Fibroblast of skin of right quadriceps (primary cell): ENCODE measurements at places on chromosomes 2 and 18.

DNA sequence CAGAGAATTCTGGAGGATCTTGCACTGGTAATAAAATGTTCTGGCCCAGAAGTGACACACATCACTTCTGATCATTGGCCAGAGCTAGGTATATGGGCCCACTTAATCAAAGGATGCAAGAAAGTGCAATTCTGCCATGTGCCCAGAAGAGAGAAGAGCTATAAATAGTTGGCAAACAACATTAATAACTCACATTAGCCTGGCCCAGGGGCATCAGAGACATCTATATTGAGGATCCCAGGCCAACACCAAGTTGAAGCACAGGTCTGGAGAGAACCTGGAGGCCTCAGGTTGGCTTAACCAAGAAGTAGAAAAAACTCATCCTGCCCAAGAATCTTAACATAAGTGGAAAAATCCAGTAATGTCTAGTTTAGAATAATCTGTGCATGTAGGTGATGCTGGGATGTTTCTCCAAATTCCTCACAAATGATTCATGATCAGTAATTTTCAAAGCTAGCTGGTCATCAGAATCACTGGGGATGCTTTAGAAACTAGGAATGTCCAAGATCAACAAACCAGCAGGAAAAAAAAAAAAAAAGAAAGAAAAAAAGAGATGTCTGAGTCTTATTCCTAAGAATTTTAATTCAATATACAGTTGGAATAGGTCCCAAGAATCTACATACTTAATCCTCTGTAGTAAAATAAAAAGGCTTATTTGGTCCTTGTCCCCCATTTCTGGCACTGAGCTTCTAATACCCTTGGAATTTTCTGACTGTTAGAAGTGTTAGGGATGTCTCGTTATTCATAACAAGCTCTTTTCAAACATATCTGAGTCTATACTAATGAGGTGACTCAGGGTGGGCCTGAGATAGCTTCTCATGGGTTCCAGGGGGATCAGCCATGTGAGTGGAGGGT lies 35.0 kb upstream of the EVA1A start:
- DNase-seq = peak; percentile 96

DNA sequence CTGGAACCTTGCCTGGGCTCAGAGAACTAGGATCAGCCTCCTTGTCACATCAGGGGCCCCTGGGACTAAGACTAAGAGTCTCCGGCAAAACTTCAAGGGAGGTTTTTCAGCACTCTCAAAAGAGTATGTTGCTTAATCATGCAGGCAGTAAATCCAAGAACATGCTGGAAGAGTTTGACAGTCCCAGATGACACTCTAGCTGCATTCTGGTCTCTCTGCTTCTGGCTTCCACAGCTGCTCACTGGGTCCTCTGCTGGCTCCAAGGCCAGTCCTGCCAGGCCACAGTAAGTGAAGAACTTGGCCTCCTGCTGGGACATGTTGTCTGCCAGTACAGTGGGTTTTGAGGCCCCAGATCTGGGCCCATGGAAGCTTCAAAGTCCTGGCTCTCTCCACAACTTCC lies 45.2 kb upstream of the IL1RL1 start:
- peak; percentile 71 for DNase-seq

GRCh38 chr2:161269111-161269510 lies 39.1 kb upstream of the PSMD14 start:
- no peak for DNase-seq

GRCh38 chr2:128490881-128491691 lies 172.4 kb upstream of the HS6ST1 start:
- no peak for DNase-seq

DNA sequence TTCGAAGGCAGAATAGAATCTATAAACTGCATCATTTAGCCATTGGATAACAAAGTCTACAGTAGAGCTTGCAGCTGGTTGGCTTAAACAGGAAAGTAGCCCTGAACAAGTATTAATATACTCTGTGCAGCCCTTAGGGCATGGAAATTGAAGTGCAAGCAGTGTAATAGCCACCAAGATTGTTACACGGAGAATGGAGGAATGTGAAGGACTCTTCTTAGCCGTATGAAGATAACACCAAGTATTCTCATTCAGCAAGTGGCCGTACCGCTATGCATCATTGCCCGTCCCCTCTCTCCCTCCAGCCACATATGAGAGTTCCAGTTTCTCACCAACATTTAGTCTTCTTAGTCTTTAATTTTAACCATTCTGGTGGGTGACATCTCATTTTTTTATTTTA lies 40.5 kb downstream of the ANKRD12 start:
- no peak for DNase-seq

DNA sequence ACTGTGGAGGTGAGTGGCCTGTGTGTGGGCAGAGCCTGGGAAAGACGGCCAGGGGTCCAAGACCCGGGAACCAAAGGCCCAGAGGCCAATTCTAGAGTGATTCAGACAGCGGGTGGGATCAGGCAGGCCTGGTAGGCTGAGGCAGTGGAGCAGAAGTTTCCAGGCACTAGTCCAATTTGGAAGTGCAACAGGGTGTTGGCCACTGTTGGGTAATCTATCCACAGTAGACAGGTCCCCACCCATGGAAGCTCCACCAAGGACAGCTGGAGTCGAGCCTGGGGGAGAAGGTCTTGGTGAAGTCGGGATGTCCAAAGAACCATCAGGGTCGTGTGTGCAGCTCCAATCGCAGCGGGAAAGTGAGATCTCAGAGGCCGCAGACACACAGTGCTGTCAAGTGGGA lies 125.8 kb upstream of the COPS8 start:
- no peak for DNase-seq

DNA sequence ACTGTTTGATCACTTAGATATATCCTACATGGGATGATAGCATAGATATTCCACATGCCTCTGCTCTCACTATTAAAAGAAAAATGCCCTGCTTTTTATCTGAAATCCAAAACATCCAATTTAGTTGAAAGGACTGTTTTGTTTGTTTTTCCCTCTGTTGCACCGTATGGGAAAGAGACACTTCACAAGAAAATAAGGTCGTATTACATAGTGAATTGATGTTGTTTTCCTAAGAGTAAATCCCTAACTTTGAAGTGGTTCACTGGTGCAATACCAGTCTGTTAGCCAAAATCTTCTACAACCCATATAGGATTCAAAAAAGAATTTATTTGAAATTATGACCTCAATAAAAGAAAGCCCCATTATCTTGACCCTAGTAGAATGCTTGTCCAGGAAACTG lies 18.1 kb downstream of the TGFA start:
- no peak for DNase-seq

GRCh38 chr2:27412419-27413152 lies 3.2 kb upstream of the PPM1G start:
- no peak for DNase-seq

DNA sequence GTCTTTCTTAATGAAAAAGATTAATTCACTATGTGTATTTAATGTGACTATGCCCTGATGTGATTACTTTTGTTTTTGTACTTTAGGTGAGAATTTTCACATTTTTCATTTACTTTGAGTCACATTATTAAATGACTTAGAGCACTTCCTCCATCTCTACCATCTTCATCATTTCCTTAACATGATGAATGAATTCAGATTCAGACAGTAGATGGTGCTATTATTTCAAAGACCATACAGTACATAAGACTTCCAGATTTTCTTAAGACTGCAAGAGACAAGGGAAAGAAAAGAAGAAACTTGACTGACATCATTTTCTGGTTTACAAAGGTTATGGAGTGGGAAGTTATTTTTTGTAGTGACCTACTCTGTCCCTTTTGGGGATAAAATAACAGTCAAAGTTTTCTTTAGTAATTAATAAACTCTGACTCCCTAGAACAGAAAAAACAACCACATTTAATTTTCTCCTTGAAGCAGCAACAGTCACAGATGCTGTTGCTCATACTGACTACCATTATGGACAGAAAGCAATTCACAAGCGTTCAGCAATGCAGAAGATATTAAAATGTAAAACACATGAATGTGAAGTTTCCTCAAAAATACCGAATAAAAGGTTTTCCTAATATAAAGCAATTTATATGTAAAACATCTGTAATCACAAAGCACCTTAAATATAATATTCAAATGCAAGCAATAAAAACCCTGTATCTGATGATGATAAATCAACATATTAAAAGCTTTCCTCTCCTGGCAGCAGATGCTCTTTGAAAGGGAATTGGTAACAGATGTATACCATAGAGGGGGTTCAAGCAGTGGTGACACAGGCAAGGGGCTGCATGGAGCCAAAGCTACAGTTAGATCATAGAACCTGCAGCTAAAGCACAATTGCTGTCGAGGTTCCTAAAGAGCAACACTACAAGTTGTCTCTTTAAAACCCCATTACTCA lies 1010.9 kb upstream of the NXPH2 start:
- peak; percentile 28 for DNase-seq

DNA sequence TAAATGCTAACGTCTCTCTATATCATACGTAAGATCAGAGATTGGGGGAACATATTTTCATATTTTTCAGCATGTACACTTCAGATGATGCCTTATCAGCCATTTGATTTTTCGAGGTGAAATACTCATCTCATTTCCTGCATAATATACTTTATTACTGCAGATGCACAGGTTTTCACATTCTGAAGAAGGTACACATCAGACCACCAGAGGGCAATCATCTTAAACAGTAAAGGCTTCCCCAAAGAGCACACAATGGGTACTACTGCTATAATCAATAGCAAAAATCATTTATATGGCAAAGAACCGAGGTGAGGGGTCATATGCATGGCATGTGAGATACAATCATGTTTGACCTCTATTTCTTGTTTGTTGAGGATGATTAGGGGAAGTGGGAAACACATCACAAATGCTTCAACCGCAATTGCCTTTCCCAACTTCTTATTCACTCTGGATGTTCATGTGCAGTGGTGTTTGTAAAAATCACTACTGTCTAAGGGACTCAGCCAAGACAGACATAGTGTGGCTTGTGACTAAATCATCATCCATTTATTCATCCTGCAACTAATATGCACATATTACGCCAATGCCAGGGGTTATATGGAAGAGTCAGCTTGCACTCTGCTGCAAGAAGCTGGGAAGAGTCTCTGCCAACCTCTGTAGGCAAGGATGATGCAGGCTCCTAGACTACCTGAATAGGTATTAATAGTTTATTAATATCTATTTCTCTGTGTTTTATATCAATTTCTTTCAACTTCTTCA lies 118.7 kb downstream of the EPB41L3 start:
- DNase-seq = peak; percentile 45

DNA sequence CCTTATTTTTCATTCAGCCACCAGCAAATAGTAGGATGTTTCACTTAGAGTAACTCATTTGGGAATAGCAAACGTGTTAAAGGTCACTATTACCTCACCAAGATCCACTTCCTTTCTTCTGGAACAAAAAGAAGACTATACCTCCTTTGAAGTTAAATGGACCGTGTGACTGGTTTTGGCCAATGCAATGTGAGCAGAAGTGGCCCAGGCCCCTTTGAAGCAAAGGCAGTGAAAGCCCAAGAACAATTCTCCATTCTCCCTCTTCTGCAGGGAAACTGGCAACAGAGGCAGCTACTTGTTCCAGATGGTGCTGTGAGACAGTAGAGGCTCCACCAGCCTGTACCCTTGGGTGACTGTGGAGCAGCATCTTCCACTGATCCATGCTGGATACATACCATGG lies 11.3 kb upstream of the MALL start:
- DNase-seq = no peak

GRCh38 chr2:105925390-105925789 lies 180.7 kb downstream of the NCK2 start:
- DNase-seq = no peak

DNA sequence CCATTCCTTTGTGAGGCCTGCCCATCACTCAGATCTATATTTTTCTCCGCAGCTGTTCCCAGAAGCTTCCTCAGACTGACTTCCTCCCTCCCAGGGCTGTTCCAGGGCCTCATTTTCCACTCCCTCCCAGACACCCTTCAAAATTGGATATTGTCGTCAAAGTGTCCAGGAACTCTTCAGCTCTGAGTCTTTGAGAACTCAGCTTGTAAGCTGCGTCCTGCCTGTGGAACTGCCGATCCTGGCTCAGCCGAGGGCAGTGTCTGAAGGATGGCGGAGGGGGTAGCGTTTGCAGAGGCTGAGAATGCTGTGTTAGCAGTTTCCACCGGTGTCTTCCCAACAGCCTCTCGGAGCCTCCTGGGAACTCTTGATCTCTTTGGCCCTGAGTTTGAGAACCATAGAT lies 27.1 kb downstream of the NCK2 start:
- DNase-seq = no peak

- no peak for DNase-seq
Observed at GRCh38 chr18:38221476-38222100, 656.0 kb upstream of the CELF4 start.

DNA sequence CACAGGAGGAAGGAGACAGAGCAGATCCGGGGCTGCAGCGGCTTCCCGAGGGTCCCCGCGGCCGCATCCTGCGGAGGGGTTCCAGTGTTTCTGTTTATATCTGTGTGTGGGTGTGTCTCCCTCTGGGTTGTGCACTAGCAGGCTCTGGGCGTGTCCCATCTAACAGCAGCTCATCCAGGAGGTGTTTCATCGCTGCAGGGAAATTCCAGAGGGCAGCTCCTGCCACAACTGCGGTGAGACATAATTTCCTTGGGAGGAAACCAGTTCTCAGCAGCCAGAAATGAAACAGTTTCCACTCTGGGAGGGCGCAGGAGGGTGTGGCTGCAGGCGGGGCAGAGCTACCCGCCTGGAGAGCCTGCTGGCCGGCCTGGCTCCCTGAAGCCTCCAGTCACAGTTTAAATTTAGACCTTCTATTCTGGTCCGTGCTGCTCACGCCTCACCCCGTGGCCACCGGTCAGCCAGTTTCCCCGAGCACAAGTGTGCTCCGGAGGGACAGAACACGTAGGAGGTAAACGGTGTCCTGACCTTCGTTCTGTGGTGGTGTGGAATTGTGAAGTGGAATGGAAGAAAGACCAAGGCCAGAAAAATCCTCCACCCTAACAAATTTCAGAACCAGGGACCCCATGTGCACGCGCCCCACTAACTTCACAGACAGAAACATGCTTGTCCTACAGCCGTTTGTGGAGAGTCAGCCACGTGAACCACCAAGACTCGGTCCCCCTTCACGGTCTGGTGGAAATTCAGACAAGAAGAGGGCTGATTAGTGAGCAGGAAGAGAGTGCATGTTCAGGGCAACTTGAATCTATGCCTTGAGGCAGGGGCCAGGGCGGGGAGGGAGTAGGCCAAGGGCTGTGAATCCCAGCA lies 50.2 kb downstream of the TEX44 start:
- peak; percentile 84 for DNase-seq

DNA sequence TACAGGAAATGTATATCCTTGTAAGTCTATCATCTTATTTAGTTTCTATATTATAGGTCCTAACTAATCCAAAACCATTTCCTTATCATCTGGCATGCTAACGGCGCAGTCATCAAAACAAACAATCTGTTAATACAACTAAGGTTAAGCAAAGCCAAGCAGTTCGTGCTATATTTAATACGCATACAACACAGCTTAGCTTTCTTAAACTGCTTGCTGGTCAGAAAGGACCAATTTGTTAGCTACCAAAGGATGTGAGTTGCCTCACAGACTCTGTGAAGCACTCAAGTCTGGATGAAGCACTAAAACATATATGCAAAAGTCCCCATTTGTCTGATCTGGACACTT lies 67.0 kb downstream of the ZEB2 start:
- no peak for DNase-seq

GRCh38 chr2:100121124-100121718 lies 21.2 kb downstream of the AFF3 start:
- DNase-seq = no peak

GRCh38 chr2:145939949-145940348 lies 1420.0 kb upstream of the ZEB2 start:
- no peak for DNase-seq

GRCh38 chr2:8021921-8022320 lies 659.9 kb upstream of the ID2 start:
- DNase-seq = peak; percentile 37
